ENCODE measurements at places on chromosomes 12 and 14.

DNA sequence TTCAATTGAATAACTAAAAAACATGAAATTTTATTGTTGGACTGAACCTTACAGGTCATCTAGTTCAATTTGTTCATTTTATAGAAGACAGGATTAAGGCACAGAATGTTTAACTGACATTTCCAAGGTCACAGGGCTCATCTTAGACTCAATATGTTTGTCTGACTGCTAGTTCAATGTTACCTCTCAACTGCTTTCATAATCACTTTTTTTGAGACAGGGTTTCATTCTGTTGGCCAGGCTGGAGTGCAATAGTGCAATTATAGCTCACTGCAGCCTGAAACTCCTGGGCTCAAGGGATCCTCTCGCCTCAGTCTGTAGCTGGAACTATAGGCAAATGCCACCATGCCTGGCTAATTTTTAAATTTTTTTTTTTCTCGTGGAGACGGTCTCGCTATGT is 24.4 kb upstream of the ITGA5 start:
- no peak for DNase-seq

GRCh38 chr12:58588770-58589169 is 331.5 kb downstream of the LRIG3 start:
- no peak for DNase-seq

DNA sequence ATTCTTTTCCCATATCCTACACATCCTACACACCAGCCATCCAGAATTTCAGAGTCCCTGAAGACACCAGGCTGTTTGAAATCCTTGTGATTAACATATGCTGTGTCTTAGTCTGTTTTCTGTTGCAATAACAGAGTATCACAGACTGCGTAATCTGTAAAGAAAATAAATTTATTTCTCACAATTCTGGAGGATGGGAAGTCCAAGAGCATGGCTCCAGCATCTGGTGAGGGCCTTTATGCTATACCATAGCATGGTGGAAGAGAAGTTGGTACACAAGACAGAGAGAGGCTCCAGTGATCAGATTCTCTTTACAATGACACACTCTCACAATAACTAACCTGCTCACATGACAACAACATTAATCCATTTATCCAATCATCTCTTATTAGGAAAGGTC is 4.1 kb downstream of the ART4 start:
- no peak for DNase-seq

DNA sequence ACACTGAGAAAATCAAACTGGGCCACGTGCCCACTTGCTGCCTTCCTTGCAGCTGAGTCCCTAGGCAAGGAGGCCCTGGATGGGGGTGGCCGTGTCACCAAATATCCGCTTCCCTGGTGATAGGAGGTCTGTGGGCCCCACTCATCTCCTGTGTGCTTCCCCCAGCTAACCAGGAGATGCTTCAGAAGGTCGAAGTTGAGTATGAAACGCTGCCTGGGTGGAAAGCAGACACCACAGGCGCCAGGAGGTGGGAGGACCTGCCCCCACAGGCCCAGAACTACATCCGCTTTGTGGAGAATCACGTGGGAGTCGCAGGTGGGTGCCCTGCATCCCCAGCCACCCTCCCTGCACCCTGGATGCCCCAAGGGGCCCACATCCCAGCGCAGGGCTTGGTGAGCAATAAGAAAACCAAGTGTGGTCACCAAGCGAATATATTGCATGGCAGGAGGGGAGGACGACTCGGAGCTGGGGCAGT is 6.8 kb upstream of the SIVA1 start:
- DNase-seq, result no peak

DNA sequence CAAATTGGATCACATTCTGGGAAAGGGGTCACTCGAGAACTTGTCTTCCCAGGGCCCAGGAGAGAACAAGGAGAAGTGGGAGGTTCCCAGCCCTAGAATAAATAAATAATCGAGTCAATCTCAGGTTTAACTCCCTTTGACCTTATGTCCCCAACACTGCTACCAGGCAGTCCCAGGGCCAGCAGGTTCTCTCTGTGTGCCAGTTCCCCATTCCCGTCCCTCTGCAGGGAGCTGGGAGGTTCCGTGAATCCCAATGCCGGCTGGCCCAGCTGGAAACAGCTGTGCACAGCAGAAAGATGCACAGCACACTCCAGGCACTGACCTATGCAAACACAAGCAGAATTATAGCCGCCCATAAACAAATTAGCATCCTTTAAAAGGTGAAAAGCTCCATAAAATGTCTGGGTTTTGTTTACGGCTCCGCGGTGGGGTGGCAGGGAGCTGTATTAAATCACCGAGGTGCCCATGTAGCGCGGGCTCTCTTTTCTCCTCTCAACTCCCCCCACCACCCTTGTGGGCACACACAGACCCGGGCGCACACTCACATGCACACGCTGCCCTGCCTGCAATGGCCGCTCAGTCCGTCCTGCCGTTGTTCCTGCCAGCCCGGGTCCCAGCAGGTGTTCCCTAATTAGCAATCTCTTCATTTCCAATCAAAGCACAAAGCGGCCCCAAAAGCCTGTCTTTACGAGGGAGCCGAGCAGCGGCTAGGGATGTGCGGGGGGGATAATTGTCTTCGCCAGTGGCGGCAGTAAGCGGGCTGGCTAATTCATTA is 46.6 kb upstream of the ESRRB start:
- DNase-seq, result no peak

DNA sequence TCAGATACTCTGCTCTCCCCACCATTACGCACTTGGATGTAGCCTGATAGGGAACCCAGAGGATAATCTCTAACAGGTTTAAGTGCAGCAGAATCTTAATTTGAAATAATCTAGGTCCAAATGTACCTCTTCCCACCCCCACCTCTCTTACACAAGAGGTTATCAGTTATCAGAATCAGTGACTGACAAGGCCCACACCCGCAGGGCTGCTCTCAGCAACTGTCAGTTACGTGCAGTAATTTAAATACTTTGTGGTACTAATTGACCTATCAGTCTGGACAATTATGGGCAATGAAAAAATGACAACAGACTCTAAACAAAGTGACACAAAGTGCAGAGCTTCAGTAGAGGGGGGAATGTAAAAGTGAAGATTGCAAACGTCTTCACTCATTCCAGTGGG is 74.0 kb downstream of the CLIP1 start:
- DNase-seq, result no peak

- no peak for DNase-seq
Observed at GRCh38 chr14:67955261-67955660, 135.7 kb downstream of the RAD51B start.

DNA sequence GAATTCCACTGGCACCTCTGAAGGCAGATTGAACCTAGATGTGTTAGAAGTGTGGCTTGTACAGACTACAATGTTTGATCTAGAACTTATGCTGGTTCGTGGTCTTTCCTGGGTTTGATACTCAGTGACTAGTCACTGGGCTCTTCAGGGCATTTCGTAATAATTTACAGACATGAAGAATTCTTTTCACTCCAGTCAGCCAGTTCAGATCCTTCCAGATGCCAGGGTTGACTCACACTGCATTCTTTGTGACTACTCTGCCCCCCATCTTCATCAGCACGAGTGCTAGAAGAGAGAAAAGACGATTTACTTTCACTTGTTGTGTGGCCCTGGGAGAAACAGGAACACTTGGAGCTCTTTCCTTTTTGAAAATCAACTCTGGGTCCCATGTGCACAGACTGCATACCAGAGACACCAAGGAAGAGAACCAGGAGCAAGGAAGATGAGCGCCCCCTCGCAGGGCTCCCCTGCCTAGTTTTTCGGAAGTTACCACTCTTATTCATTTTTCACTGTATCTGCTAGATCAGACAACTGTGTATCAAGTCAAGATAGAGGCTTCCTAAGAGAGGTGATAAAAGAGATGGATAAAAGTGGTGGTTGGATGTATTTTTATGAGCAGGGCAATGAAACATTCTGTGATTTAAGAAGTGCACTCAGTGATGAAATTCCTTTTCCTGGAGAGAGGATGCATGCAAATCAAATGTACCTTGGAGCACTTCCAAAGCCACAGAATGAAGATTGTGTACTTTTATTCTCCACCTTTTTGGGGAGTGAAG is 33.5 kb upstream of the EVL start:
- DNase-seq, result no peak

- no peak for DNase-seq
Observed at GRCh38 chr12:109331301-109331952, 16.3 kb upstream of the MYO1H start.

DNA sequence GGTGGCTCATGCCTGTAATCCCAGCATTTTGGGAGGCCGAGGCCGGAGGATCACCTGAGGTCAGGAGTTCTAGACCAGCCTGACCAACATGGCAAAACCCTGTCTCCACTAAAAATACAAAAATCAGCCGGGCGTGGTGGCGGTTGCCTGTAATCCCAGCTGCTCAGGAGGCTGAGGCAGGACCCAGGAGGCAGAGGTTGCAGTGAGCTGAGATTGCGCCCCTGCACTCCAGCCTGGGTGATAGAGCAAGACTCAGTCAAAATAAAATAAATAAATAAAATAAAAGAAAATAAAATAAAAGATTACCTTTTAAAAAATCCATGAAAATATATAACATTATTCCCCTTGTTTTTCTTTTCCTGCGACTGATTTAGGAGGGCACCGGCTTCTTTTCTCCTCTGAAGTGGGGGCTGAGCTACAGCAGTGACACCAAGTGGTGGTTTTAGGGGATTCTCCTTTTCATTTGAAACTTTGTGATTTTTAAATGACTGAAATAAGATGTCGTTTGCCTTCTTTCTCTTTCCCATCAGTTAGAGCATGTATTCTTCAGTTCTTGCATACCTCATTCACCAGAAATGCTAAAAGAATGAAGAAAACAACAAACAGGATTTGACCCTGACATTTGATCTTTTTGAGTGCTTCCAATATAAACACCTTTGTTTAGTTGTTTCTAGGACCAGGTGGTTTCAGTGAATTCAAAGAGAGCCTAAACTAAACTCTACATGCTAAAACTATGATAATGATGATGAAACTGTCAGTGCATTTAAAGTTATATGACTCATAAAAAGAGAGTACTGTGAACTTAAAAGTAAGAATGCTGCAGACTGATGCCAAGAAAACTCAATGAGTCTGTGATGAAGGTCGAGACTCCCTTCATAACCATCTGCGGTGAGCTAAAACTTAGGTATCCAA is 22.6 kb upstream of the PKP2 start:
- DNase-seq, result no peak

DNA sequence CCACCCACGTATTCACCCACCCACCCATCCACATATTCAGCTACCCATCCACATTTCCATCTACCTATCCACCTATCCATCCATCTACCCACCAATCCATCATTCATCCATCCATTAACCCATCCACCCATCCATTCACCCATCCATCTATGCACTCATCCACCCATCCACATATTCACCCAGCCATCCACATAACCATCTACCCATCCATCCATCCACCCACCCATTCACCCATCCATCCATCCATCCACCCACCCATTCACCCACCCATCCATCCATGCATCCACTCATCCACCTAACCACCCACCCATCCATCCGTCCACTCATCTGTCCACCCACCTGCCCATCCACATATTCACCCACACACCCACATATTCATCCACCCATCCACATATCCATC is 70.5 kb downstream of the LGMN start:
- DNase-seq, result no peak

DNA sequence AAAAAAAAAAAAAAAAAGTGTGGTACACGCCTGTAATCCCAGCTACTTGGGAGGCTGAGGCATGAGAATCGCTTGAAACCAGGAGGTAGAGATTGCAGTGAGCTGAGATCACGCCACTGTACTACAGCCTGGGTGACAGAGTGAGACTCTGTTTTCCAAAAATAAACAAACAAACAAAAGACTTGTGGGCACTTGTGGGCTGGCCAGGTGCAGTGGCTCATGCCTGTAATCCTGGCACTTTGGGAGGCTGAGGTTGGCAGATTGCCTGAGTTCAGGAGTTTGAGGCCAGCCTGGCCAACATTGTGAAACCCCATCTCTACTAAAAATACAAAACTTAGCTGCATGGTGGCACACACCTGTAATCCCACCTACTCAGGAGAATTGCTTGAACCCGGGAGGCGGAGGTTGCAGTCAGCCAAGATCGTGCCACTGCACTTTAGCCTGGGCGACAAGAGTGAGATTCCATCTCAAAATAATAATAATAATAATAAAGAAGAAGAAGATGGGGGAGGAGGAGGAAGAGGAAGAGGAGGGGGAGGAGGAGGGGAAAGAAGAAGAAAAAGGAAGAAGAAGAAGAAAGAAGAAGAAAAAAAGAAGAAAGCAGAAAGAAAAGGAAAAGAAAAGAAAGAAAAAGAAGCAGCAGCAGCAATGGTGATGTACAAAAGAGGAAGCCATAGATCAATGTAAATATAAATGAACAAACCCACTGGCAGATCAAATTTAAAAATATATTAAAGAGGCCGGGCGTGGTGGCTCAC is 27.9 kb upstream of the CCNT1 start:
- DNase-seq, result no peak

DNA sequence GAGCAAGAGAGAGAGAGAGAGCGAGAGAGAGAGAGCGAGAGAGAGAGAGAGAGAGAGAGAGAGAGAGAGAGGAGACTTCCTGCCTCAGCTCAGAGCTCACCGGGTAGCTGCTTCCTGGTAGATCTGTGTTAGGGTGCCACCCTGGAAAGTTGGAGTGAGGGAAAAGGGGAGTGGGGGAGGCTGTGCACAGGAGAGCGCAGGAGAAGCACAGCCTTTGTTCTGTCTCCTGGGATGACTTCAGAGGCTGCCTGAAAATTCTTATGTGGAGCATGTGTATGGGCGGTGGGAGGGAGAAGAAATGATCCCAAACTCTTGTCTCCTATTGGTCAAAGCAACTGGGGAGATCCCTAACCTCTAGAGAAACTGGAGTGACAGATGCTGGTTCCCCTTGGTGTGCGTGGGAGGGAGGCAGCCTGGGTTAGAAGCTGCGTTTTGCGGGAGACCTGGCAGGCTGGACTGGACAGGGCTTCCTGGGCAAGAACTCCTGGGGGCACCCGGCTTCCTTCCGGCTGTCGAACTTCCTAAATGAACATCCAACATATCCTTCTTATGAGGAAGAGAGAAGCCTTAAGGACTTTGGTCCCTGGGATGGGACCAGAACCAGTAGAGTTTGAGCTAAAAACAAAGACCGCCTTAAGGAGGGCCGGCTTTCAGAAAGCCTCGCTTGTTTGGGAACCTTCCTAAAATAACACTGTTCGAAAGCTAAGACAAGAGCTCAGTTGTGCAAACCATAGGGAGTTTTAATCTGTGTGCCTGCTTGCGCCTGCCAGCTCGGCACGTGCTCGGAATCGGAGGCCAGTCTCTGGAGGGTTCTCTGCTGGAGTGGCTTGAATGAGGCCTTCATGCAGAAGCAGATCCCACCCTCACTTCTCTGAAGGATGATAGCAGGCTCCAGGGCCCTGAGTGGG is 30.4 kb upstream of the BEGAIN start:
- DNase-seq, result no peak

- DNase-seq, result no peak
Observed at GRCh38 chr12:80041692-80042091, 57.6 kb upstream of the OTOGL start.

GRCh38 chr12:87406926-87407325 is 622.3 kb downstream of the C12orf50 start:
- DNase-seq, result no peak

DNA sequence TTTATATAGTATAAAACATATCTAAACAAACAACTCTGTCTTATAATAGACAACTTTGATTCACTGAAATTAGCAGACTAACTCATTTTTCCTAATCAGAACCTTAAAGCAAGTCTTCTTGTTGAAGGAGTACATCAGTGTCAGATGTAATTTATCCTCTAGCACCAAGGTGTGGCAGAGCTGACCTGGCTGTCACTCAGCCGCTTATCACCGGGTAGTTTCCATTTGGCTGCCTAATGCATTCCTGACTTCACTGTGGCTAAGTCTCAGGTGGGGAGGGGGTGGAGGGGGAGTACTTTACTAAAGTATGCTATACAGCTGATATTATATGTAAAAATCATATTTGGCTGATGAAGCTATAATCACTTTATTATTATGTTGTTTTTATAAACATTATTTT is 339.9 kb upstream of the RGS6 start:
- no peak for DNase-seq

- DNase-seq, result no peak
Observed at GRCh38 chr14:96783915-96784224, 13.3 kb upstream of the VRK1 start.
